Astrocyte (in vitro differentiated cells and primary cell): ENCODE measurements at places on chromosomes 1 and 21. TPM values are rescaled to one million over a fixed set of nuclear protein-coding genes. Genes with fewer than 3 reads are reported as not detected.

- no peak for DNase-seq
Measured at GRCh38 chr1:48263041-48263440, 40.5 kb downstream of the SLC5A9 start.

GRCh38 chr1:234473118-234473517, 5.9 kb downstream of the TARBP1 start:
- no peak for DNase-seq

DNA sequence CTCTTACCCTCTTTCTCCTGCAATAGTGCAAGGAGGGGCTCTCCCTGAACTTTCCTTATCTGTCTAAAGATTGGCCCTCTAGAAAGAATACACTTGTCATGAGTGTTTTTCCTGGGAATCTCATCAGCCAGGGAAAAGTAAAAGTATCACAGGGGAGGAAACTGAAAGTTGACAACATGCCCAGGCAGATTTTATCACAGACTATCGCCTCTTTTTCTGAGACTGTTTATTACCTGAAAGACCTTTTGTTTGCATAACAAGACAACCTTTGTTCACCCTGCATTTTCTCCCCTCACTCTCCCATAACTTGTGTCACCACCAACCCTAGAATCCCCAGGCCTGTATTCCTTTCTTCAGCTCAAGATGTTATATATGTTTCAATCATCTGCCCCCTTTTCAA, 794.7 kb upstream of the ADAMTS5 start:
- no peak for DNase-seq

DNA sequence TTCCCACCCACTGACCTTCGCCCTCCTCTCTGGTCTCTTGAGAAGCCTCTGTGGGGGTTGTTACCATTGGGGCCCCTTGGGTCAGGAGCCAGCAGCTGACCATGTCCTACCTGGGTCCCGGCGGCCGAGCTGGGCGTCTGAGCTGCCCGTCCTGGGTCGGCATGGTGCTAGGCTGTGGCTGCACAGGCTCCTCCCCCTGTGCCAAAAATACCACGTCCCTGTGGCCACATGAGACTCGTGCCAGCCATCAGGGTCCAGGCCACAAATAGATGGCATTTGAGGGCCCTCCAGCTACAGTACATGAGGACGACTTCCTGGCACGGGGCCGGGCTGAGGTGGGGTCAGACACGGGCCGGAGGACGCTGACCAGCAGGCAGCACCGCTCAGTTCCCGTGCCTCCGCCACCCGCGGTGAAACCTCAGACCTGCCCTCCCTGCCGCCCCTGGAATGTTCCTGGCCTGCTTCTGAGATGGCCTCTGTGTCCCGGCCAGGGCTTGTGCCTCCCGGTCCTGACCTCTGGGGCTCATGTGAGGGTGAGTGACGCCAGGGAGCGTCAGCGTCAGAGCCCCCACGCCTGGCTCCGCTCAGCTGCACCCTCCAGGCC, at the start of gene PERM1:
Gene PERM1, minus strand, starts transcription at position 139 of the 604 bp plus-strand sequence. CDS start 1,064 bp downstream, outside the sequence.
- DNase-seq, result no peak

DNA sequence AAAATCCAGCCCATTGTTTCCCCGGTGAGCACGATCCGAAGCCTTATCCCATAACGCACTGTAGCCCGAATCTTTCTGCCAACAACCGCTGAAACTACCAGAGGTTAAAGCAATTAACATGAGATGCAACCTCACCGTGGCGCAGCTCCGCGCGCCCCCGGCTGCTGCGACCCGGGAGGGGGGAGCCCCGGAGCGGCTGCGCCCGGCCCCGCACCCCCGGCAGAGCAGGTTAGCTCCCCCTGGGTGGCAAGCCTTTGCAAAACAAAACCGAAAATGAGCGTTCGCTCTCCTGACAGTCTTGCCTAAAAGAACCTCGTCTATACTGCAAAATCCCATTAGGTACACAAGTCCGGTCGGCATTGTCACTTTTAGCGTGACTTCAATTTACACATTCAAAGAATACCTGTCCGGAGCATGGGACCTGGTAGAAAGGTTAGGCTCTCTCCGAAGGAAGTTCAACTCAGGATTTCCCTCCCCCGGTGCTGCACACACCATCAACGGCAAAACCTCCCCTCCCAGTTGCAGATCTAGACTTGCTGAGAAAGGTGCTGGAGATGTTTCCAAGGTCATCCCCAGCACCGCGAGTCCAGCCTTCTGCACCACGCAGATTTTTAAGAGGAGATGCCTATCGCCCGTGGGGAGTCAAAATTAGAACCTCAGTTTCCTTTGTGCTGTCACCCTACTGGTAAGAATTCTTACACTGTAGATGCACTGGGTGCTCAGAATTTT, 107.5 kb downstream of the ZNF281 start:
- DNase-seq, result peak; percentile 22

- DNase-seq, result no peak
Measured at GRCh38 chr1:239467730-239468129, 81.4 kb downstream of the CHRM3 start.

GRCh38 chr1:68938051-68938666, 441.3 kb upstream of the DEPDC1 start:
- no peak for DNase-seq

DNA sequence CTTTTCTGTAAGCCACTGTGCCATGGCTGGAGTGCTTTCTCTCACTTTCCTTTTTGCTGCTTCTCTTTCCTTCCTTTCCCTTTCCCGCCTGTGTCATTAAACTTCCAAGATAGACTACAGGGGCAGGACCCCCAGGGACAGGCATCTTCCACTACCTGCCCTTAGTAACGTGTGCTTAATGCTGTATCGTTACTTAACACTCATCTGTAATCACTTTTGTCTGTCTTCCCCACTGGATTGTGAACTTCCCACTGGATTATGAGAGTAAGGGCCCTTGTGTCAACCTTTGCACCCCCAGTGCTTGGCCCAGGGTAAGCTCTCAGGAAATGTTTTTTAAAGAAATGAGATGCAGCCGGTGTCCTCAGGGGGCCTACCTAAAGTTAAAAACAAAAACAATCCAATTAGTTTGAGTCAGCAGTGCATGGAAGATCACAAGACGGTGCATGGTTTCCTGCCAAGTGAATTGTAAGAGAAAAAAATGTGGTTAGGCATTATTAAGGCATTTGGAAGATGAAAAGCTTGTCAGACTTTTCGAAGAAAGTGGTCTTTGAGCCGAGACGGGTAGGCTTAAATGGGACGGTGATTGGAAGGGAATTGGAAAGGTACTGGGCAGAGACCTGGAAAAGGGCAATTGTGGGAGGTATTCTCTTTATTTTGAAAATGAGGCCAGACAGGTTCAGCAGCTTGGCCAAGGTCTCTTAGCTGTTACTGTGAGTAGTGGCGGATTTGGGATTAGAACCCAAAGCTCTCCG, 958 bp downstream of the LYPLAL1 start:
- peak; percentile 94 for DNase-seq

DNA sequence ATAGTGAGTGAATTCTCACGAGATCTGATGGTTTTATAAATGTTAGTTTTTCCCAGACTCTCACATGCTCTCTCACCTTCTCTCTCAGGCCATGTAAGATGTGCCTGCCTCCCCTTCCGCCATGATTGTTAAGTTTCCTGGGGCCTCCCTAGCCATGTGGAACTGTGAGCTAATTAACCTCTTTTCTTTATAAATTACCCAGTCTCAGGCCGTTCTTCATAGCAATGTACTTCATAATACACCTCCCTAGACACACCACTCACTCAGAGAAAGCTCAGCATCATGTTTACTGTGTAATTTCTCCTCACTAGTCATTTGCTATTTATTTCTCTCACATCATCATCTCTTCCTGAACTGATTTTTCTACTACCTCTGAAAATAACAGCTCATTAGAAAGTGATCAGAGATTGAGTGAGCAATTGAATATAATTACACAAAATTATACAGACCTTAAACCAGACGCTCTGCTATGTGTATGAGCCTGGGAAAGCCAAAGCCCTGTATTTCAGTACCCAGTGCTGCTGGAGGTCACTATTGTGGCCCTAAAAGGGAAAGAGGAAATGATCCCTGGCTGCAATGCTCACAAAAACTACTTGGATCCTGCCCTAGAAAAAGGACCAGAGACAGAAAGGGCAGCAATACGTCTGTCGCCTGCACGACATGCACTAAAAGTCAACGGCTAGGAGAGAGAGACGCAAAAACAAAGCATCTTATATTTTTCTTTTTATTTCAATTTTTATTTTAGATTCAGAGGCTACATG, 284.5 kb downstream of the DSCAM start:
- no peak for DNase-seq

- no peak for DNase-seq
Measured at GRCh38 chr1:167086033-167086432, 4.1 kb downstream of the GPA33 start.

DNA sequence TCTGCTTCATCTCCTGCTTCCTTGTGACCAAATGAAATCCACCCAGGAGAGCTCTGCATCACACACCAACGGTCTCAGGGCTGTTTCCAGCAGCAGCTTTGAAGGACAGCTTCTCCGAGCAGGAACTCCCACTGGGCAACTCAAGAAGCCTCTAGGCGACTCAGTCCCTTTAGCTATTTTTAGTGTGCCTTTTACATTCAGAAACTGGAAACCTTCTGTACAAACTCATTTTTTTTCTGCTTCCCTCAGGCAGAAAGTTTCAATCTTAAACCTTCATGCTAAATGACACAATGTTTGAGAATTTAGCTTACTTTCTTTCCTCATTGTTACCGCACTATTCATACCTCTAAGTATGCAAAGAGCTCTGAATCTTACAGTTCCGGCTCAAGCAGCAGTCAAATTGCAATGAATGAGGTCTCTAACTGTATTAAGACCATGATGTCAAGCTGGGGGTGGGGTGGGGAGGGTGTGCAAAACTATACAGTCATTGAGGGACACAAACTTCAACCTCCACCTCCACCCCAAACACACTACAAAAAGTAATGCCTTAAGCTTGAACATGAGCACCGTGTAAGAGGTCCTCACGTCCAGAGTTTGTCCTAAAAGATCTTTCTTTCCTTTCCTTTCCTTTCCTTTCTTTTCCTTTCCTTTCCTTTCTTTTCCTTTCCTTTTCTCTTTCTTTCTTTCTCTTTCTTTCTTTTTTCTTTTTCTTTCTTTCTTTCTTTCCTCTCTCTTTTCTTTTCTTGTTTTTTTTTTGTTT, 16.4 kb upstream of the TARBP1 start:
- peak; percentile 97 for DNase-seq

MGST3 gene
- 192 and 210 TPM in 2 replicates for total RNA-seq

SERBP1 gene
- 196 and 214 TPM in 2 replicates for total RNA-seq

PLA2G2D gene
- not detected in 2 replicates for total RNA-seq

B3GALNT2 gene
- total RNA-seq, result 38.1 and 40.5 TPM in 2 replicates

MAP3K6 gene
- 12.8 and 16.8 TPM in 2 replicates for total RNA-seq

ATAD3C gene
- 1.8 and 2.5 TPM in 2 replicates for total RNA-seq
